ENCODE measurements at places on chromosomes 16 and 17.

GRCh38 chr16:7185689-7186088 lies 147.0 kb upstream of the RBFOX1 start:
- H3K4me1 ChIP-seq, result no peaks in the 10 kb centered on the region
- no peaks in the 10 kb centered on the region for H3K36me3 ChIP-seq
- H3K4me3 ChIP-seq, result no peak overlapping the region
- H3K27me3 ChIP-seq, result peaks cover 6% of the 10 kb centered on the region
- no peak for DNase-seq

- peaks cover 5% of the 10 kb centered on the region for H3K27me3 ChIP-seq
- no peaks in the 10 kb centered on the region for H3K36me3 ChIP-seq
- no peak overlapping the region for H3K27ac ChIP-seq
- peaks cover 6% of the 10 kb centered on the region for H3K4me1 ChIP-seq
Measured at GRCh38 chr16:12420661-12421209, 383.0 kb downstream of the CPPED1 start.

DNA sequence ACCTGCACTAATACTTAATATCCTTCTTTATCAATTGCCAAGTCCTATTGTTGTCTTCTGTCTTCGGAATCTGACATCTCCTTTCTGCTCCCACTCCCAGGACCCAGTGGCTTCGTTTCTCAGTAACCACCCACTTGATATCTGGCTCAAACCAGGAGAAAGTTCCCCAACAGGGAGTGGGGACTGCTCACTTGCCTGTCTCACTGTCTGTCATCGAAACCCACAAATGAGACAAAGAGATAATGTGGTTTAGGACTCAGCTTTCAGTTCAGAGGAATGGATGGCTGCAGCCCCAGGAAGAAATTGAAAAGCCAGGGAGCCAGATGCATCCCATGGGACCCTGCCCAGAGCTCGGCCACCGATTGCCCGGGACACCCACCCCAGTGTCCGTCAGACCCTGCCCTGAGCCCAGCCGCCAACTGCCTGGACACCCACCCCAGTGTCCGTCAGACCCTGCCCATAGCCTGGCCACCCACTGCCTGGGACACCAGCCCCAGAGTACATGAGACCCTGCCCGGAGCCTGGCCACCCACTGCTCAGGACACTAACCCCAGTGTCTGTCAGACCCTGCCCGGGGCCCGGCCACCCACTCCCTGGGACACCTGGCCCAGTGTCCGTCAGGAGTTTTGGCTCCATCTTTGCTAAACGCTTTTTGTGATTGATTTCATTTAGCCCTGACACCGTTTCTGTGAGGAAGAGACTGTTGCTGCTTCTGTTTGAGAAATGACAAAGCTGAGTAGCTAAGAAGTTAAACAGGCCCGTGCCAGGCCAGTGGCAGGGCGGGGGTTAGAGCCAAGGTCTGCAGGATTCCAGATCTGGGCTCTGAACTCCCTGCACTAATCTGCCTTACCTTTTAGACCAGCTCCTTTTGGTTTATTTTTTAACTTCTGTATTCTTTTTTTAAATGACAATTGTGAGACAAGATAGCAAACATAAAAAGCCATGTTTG lies 251.4 kb downstream of the PHKB start:
- no peaks in the 10 kb centered on the region for H3K36me3 ChIP-seq
- no peak overlapping the region for H3K27ac ChIP-seq
- H3K4me3 ChIP-seq, result no peak overlapping the region
- H3K27me3 ChIP-seq, result no peaks in the 10 kb centered on the region
- H3K4me1 ChIP-seq, result peaks cover 5% of the 10 kb centered on the region
- DNase-seq, result no peak

GRCh38 chr17:32461853-32462617 lies 17.7 kb downstream of the PSMD11 start:
- peak; percentile 28 for DNase-seq
- no peaks in the 10 kb centered on the region for H3K4me1 ChIP-seq
- no peak overlapping the region for H3K27ac ChIP-seq
- H3K36me3 ChIP-seq, result peaks cover 28% of the 10 kb centered on the region

DNA sequence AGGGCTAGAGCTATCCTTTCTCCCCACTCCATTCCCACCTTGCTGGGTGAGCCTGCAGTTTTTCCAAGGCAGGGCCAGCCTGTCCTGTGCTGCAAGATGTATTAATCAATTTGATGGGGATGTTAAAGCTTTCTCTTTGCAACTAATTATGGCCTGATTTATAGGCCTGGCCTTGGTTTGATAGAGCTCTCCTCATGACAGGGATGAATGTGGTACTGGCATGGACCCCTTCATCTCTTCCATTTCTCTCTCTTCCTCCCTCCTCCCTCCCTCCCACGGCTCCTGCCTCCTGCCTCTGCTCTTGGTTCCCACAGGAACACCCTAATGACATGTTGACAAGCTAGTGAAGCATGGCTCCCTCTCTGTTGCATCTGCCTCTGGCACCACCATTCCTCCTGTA lies 47.2 kb upstream of the SKAP1 start:
- no peaks in the 10 kb centered on the region for H3K36me3 ChIP-seq
- no peak for DNase-seq
- H3K4me1 ChIP-seq, result peaks cover 8% of the 10 kb centered on the region
- H3K4me3 ChIP-seq, result no peak overlapping the region
- peaks cover 12% of the 10 kb centered on the region for H3K27me3 ChIP-seq

- DNase-seq, result no peak
- no peaks in the 10 kb centered on the region for H3K27me3 ChIP-seq
- H3K36me3 ChIP-seq, result peaks cover 3% of the 10 kb centered on the region
- H3K4me1 ChIP-seq, result peaks cover 61% of the 10 kb centered on the region
Measured at GRCh38 chr16:89442588-89442987, 47.8 kb downstream of the ANKRD11 start.

- peaks cover under 1% of the 10 kb centered on the region for H3K36me3 ChIP-seq
- no peak overlapping the region for H3K27ac ChIP-seq
- no peak overlapping the region for H3K4me3 ChIP-seq
- H3K4me1 ChIP-seq, result peaks cover 6% of the 10 kb centered on the region
Measured at GRCh38 chr16:19841184-19841583, 43.5 kb downstream of the GPRC5B start.

GRCh38 chr17:77209330-77209748 lies 68.6 kb downstream of the SEC14L1 start:
- peak overlapping the region; percentile 76 for H3K27ac ChIP-seq
- H3K36me3 ChIP-seq, result peaks cover 35% of the 10 kb centered on the region
- no peak overlapping the region for H3K4me3 ChIP-seq
- H3K27me3 ChIP-seq, result no peaks in the 10 kb centered on the region
- H3K4me1 ChIP-seq, result peaks cover 23% of the 10 kb centered on the region

GRCh38 chr16:59527206-59527997 lies 793.3 kb upstream of the GOT2 start:
- DNase-seq, result no peak
- H3K4me1 ChIP-seq, result peaks cover 5% of the 10 kb centered on the region
- no peaks in the 10 kb centered on the region for H3K36me3 ChIP-seq
- H3K4me3 ChIP-seq, result no peak overlapping the region
- no peak overlapping the region for H3K27ac ChIP-seq

DNA sequence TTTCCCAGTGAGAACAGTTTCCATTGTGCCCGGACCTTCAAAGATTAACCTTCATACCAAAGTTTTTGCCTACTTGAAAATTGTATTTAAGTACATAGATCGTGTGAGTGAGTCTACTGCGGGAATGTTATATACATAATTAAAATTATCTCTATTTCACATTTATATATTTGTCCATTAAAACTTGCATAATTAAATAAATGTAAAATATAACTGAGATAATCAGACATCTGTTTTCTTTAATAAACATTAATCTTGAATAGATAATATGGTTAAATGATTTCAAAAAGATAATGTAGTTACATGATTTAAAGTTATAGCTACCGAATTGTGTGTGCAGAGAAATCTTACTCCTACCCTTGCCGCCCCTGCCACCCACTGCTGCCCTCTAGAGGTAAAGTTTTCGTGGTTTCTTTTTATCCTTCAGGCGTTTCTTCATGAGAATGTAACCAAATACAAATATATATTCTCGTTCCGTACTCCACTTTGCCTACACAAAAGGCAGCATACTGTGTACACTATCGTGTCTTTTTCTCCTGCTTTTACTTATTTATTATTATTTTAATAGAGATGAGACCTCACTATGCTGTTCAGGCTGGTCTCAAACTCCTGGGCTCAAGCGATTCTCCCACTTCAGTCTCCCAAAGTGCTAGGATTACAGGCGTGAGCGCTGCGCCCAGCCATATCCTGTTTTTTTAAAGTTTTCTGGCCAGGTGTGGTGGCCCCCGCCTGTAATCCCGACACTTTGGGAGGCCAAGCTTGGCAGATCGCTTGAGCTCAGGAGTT lies 35.6 kb downstream of the RPA1 start:
- peaks cover 10% of the 10 kb centered on the region for H3K36me3 ChIP-seq
- no peak for DNase-seq
- H3K27me3 ChIP-seq, result no peaks in the 10 kb centered on the region
- H3K27ac ChIP-seq, result no peak overlapping the region
- H3K4me3 ChIP-seq, result no peak overlapping the region

DNA sequence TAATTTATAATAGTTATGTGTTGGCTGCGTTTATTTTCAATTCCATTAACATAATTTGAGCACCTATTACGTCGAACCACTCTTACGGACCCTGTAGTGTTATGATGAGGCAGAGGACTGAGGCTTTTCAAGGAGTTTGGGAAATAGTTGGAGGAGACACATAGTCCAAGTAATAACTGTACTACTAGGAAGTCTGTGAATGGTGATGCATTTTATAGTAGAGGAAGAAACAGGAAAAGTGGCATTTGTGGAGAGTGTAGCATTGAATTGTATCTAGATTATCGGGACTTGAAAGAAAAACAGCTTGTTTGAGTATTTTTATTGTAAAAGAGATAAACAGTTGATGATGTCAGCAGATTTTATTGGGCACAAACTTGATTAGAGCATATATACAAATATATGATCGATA lies 1.7 kb downstream of the NFATC3 start:
- H3K36me3 ChIP-seq, result no peaks in the 10 kb centered on the region
- peak overlapping the region; percentile 93 for H3K4me3 ChIP-seq
- H3K27ac ChIP-seq, result peak overlapping the region; percentile 50
- no peak for DNase-seq
- H3K4me1 ChIP-seq, result peaks cover 39% of the 10 kb centered on the region
- no peaks in the 10 kb centered on the region for H3K27me3 ChIP-seq

- H3K4me3 ChIP-seq, result no peak overlapping the region
- H3K27me3 ChIP-seq, result no peaks in the 10 kb centered on the region
- no peak for DNase-seq
Measured at GRCh38 chr16:8278031-8278580, 312.2 kb downstream of the TMEM114 start.

GRCh38 chr16:51464996-51465395 lies 313.9 kb upstream of the SALL1 start:
- no peak for DNase-seq
- no peak overlapping the region for H3K27ac ChIP-seq
- peaks cover 21% of the 10 kb centered on the region for H3K27me3 ChIP-seq

- H3K36me3 ChIP-seq, result no peaks in the 10 kb centered on the region
- no peaks in the 10 kb centered on the region for H3K4me1 ChIP-seq
- no peak overlapping the region for H3K4me3 ChIP-seq
- H3K27me3 ChIP-seq, result no peaks in the 10 kb centered on the region
- DNase-seq, result no peak
- H3K27ac ChIP-seq, result no peak overlapping the region
Measured at GRCh38 chr16:61215605-61216004, 820.6 kb downstream of the CDH8 start.

DNA sequence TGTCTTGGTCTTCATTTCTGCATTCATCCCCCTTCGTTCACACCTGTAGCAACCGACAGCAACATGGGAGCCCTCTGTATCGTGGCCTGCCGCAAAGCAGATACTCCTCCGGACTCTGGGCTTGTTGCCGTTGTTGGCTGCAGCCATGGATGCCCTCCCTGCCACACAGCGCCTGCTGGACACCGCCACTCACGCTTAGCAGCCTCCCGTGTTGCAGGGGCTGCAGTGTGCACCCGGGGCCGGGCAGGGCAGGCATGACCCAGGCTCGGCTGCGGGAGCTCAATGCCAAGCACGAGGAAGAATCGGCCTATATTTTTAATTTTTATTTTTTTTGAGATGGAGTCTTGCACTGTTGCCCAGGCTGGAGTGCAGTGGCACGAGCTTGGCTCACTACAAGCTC lies 34.9 kb upstream of the ZNF629 start:
- no peaks in the 10 kb centered on the region for H3K4me1 ChIP-seq
- no peak overlapping the region for H3K4me3 ChIP-seq
- H3K27ac ChIP-seq, result no peak overlapping the region
- DNase-seq, result no peak
- no peaks in the 10 kb centered on the region for H3K36me3 ChIP-seq

GRCh38 chr17:80361495-80362220 lies 53.3 kb upstream of the ENDOV start:
- no peak overlapping the region for H3K27ac ChIP-seq
- H3K4me3 ChIP-seq, result no peak overlapping the region
- H3K27me3 ChIP-seq, result no peaks in the 10 kb centered on the region
- DNase-seq, result no peak
- no peaks in the 10 kb centered on the region for H3K4me1 ChIP-seq

GRCh38 chr17:81393684-81394376 lies 1.4 kb upstream of the BAHCC1 start:
- DNase-seq, result peak; percentile 99
- peak overlapping the region; percentile 95 for H3K27ac ChIP-seq
- peak overlapping the region; percentile 78 for H3K4me3 ChIP-seq
- H3K4me1 ChIP-seq, result peaks cover 47% of the 10 kb centered on the region
- no peaks in the 10 kb centered on the region for H3K36me3 ChIP-seq
- no peaks in the 10 kb centered on the region for H3K27me3 ChIP-seq

DNA sequence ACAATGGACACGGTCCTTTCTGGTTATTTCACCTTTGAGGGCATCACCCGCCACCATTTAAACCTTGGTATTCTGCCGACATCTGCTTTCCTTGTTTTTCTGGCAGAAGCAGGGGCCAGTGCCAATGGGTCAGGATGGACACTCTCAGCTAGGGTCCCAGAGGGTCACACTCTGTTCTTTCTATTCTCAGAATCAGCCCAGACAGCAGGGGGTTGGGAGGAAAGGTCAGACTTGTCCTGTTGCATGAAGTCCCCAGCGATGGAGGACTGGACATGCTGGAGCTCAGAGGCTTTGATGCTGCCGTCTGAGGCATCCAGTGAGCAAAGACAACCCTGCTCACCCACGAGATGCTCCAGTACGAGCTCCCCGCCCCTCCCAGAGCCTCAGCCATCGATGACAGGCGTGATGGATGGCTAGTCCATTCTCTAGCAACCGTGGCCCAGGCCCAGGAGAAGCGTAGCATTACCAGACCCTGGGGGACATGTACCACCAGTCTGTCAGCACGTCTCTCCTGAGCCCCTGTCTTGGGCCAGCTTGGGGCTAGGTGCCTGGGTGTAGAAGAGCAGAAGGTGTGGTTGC lies 62.0 kb downstream of the FOXL1 start:
- H3K36me3 ChIP-seq, result no peaks in the 10 kb centered on the region
- peaks cover 38% of the 10 kb centered on the region for H3K27me3 ChIP-seq

GRCh38 chr16:66741169-66741900 lies 10.1 kb downstream of the DYNC1LI2 start:
- H3K27me3 ChIP-seq, result no peaks in the 10 kb centered on the region
- peak overlapping the region; percentile 15 for H3K27ac ChIP-seq
- H3K36me3 ChIP-seq, result peaks cover 26% of the 10 kb centered on the region
- H3K4me3 ChIP-seq, result no peak overlapping the region
- peaks cover 18% of the 10 kb centered on the region for H3K4me1 ChIP-seq

GRCh38 chr17:2962729-2963128 lies 100.7 kb downstream of the OR1D5 start:
- no peak overlapping the region for H3K4me3 ChIP-seq
- no peaks in the 10 kb centered on the region for H3K27me3 ChIP-seq
- peak overlapping the region; percentile 29 for H3K27ac ChIP-seq

All from progenitor cell of endocrine pancreas (in vitro differentiated cells).